AG04449 (cell line): ENCODE measurements at places on chromosomes 2 and 18.

- DNase-seq = no peak
These were observed 175.3 kb downstream of the KCNE4 start for GRCh38 chr2:223227338-223227737.

GRCh38 chr2:129768485-129769184 lies 210.8 kb upstream of the RAB6C start:
- DNase-seq = no peak

DNA sequence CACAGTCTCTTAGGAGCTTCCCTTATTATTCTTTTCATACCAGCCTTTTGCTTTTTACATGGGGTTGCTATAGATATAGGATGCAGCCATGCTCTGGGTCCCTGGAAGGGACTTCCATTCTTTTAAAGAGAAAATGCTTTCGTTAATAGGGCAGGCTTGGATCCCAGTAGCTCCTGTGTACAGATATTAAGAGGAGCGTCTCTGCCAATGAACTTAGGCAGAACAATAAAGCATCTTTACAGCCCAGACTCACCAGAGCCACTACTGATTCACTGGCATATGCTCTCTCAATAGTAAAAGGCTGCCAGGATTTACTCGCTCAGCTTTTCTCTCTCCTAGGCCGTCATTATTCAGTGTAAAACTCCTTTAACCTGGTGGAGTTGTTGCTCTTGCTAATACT lies 1385.4 kb upstream of the PIK3C3 start:
- DNase-seq = no peak

GRCh38 chr18:10230072-10230471 lies 224.4 kb upstream of the APCDD1 start:
- DNase-seq = peak; percentile 46

DNA sequence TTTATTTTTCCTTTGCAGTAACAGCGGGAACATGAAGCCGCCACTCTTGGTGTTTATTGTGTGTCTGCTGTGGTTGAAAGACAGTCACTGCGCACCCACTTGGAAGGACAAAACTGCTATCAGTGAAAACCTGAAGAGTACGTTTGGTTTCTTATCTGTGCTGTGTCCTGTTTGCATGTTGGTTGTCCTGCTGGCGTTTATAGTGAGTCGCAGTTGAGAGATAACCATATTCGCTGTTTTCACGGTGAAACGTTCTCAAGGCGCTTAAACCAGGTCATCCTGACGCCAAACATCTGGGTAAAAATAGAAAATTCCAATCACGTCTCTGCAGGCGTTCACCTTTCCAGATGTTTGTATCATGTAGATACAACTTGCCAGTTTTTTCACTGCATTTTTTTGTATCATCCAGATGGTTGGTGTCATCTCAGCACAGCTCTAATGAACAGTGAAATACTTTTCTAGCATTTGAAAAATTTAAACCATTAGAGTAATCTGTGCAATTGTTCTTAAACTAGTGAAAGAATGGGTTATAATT lies 21.2 kb downstream of the CLUL1 start:
- DNase-seq = no peak

DNA sequence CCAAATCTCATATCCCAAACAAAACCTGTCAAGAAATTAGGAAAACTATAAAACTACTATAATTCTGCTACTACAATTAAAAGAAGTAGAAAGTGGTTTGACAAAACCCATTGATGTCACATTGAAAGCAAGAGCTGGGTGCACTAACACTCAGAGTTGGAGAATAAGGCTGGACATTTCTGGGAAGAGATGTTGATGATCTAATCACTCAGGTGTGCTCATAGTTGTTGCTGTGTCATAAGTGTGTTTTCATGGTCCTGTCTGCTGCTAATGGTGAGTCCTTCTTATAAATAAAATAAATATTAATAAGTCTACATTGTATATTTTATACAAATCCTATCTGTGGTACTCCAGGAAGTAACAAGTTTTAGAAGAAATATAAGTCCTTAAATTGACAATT lies 168.2 kb upstream of the LRP1B start:
- no peak for DNase-seq
